ENCODE measurements at places on chromosomes 5 and 9. TPM values are rescaled to one million over a fixed set of nuclear protein-coding genes. Genes with fewer than 3 reads are reported as not detected.

- H3K27ac ChIP-seq = no peak overlapping the region
- peak overlapping the region; percentile 85 for H3K4me3 ChIP-seq
- DNase-seq = peak; percentile 88
- no peaks in the 10 kb centered on the region for H3K27me3 ChIP-seq
- 0 out of 2 replicates have a peak, but pooled peaks cover 10% of the 10 kb centered on the region for H3K4me1 ChIP-seq
- no peaks in the 10 kb centered on the region for H3K36me3 ChIP-seq
Observed at GRCh38 chr5:132776131-132776937, 705 bp downstream of the SEPTIN8 start.

The GLDC gene
- polyA plus RNA-seq = 4.1 TPM

DNA sequence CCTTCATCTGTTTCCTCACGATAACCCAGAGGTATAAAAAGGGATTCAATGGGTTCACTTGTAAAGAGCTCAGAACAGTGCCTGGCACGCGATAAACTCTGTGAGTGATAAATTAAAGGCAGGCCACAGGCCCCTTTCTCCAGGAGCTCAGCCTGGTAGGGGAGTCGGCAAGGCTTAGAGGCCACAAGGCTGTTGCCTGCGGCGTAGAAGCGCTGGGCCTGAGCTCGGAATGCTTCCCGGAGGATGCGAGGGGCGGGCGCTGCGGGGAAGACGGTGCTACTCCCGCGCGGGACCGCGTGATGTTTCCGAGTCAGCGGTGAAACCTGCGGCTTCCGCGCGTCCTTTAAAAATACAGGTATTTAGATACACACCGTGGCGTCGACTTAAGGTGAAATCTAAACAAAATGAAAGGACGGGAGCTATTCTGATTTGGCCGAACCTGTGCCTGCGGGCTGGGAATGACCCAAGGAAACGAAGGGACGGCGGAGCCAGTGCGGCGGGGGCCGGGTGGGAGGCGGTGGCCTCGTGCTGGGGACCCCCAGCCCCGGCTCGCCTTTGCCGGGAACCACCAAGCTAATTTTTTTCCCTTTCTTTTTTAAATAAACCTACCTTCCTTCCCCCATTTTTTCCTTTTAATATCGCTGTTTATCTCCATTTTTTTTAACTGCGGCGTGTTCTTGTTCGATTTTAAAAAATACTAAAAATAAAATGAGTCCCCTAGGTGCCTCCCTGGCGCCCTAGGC is 6.2 kb downstream of the NKX2-5 start:
- no peaks in the 10 kb centered on the region for H3K4me1 ChIP-seq
- peak overlapping the region; percentile 9 for H3K4me3 ChIP-seq
- no peak for DNase-seq
- H3K27ac ChIP-seq = no peak overlapping the region
- H3K27me3 ChIP-seq = peaks cover 100% of the 10 kb centered on the region

- H3K36me3 ChIP-seq = no peaks in the 10 kb centered on the region
- no peaks in the 10 kb centered on the region for H3K4me1 ChIP-seq
- H3K4me3 ChIP-seq = peak overlapping the region; percentile 60
- H3K27ac ChIP-seq = no peak overlapping the region
- peak; percentile 42 for DNase-seq
Observed at GRCh38 chr9:98944057-98944733, 488 bp downstream of the COL15A1 start.

- no peaks in the 10 kb centered on the region for H3K27me3 ChIP-seq
- H3K36me3 ChIP-seq = no peaks in the 10 kb centered on the region
- H3K4me1 ChIP-seq = no peaks in the 10 kb centered on the region
Observed at GRCh38 chr9:115517335-115518075, 399.5 kb upstream of the TNC start.

The SLC27A4 gene
- 24.1 TPM for polyA plus RNA-seq

- peak; percentile 57 for DNase-seq
- H3K27ac ChIP-seq = no peak overlapping the region
- no peaks in the 10 kb centered on the region for H3K27me3 ChIP-seq
Observed at GRCh38 chr5:126656401-126657007, 55.8 kb downstream of the PHAX start.

GRCh38 chr5:179868541-179868940 is 9.9 kb upstream of the MRNIP start:
- H3K4me1 ChIP-seq = no peaks in the 10 kb centered on the region
- no peak overlapping the region for H3K4me3 ChIP-seq
- DNase-seq = peak; percentile 14
- H3K36me3 ChIP-seq = peaks cover 74% of the 10 kb centered on the region
- no peak overlapping the region for H3K27ac ChIP-seq

The CCDC192 gene
- polyA plus RNA-seq = not detected

The PNPLA7 gene
- polyA plus RNA-seq = 0.88 TPM

The BAG1 gene
- polyA plus RNA-seq = 49.9 TPM

- peaks cover 24% of the 10 kb centered on the region for H3K36me3 ChIP-seq
- no peak overlapping the region for H3K4me3 ChIP-seq
- H3K4me1 ChIP-seq = no peaks in the 10 kb centered on the region
Observed at GRCh38 chr9:71955300-71955915, 44.0 kb downstream of the C9orf85 start.

The MELK gene
- polyA plus RNA-seq = 18.0 TPM

DNA sequence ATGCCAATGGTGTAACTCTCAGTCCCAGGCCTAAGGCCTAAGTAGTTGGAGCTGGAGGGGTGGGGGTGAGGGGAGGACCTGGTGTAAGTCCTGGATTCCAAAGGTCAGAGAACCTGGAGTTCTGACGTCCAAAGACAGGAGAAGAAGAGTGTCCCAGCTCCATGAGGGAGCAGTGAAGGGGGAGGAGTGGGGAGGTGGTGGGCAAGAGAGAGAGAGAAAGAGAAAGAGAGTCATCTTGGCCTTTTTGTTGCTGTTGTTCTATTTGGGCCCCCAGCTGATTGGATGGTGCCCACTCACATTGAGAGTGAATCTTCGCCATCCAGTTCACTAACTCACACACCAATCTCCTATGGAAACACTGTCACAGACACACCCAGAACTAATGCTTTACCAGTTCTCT is 198.9 kb downstream of the DAB2IP start:
- peaks cover 18% of the 10 kb centered on the region for H3K36me3 ChIP-seq
- no peak for DNase-seq
- no peaks in the 10 kb centered on the region for H3K27me3 ChIP-seq
- H3K27ac ChIP-seq = no peak overlapping the region
- H3K4me1 ChIP-seq = no peaks in the 10 kb centered on the region

DNA sequence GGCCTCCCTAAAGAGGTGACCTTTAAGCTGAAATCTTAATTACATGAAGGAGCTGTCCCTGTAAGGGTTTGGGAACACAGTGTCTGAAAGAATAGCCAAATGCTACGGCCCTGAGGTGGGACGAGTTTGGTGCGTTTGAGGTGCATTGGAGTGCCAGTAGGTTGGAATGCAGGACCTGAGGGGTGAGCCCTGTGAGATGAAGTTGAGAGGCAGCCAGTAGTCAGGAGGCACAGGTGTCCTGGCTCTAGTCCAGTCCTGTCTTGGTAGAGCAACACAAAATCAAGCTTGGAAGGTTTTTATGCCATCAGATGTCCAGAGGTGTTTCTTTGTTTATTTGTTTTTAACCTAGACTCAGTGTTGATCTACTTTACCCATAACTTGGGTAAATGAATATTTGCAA is 108.5 kb downstream of the ARHGAP26 start:
- no peak overlapping the region for H3K27ac ChIP-seq
- H3K4me3 ChIP-seq = no peak overlapping the region
- no peak for DNase-seq
- H3K27me3 ChIP-seq = no peaks in the 10 kb centered on the region

The PCA3 gene
- polyA plus RNA-seq = 0.21 TPM

GRCh38 chr9:131625790-131626670 is 80.7 kb downstream of the PRRT1B start:
- H3K27ac ChIP-seq = peak overlapping the region; percentile 89
- no peaks in the 10 kb centered on the region for H3K27me3 ChIP-seq
- peaks cover 12% of the 10 kb centered on the region for H3K36me3 ChIP-seq

- H3K36me3 ChIP-seq = no peaks in the 10 kb centered on the region
- peak overlapping the region; percentile 85 for H3K27ac ChIP-seq
- peak overlapping the region; percentile 54 for H3K4me3 ChIP-seq
- H3K4me1 ChIP-seq = peaks cover 36% of the 10 kb centered on the region
Observed at GRCh38 chr5:154287136-154287535, 96.6 kb downstream of the GALNT10 start.

DNA sequence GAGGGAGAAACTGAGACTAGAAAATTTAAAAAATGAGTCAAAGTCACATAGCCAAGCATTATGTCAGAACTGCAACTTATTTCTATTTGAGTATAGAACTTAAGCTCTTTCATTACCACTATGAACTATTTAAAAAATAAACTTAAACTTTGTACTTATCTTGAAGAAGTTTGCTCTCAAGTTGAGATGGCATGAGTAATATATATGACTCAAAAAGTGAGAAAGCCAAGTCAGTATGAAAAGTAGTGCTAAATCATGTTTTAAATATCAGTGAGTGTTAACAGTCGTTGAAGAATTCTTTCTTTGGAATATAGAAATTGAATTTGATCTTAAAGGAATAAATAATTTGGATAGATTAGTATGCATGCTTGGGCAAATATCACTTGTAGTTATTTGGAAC is 36.3 kb upstream of the CDH10 start:
- H3K27me3 ChIP-seq = no peaks in the 10 kb centered on the region
- no peak for DNase-seq
- H3K4me1 ChIP-seq = no peaks in the 10 kb centered on the region
- no peaks in the 10 kb centered on the region for H3K36me3 ChIP-seq

GRCh38 chr5:115978779-115979178 is 16.5 kb downstream of the LVRN start:
- H3K36me3 ChIP-seq = no peaks in the 10 kb centered on the region
- no peak overlapping the region for H3K4me3 ChIP-seq
- DNase-seq = no peak
- peaks cover under 1% of the 10 kb centered on the region for H3K4me1 ChIP-seq

DNA sequence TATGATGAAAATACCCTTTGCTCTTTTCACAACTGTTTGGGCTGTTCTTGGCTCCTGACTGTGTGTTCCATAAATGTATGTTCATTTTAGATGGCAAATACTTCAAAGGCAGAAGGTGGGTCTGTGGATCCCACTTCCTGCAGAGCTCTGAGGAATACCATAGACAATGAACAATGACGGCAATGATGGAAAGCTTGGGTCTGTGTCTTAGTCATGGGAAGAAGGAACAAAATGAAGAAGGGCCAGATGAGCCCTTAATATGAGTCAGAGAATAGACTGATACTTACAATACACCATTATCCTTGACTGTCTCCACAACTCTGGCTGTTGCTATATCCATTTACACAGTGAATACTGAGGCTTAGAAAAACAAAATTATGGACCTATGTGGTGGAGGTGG is 126.0 kb downstream of the SLIT3 start:
- DNase-seq = no peak
- H3K36me3 ChIP-seq = no peaks in the 10 kb centered on the region
- H3K27ac ChIP-seq = peak overlapping the region; percentile 95
- H3K4me1 ChIP-seq = peaks cover 44% of the 10 kb centered on the region
- no peak overlapping the region for H3K4me3 ChIP-seq

GRCh38 chr5:135891268-135891667 is 4.4 kb downstream of the IL9 start:
- H3K4me3 ChIP-seq = no peak overlapping the region
- H3K27me3 ChIP-seq = no peaks in the 10 kb centered on the region
- no peaks in the 10 kb centered on the region for H3K36me3 ChIP-seq
- H3K27ac ChIP-seq = no peak overlapping the region
- peaks cover 10% of the 10 kb centered on the region for H3K4me1 ChIP-seq
- DNase-seq = no peak

- no peaks in the 10 kb centered on the region for H3K4me1 ChIP-seq
- H3K27me3 ChIP-seq = no peaks in the 10 kb centered on the region
- DNase-seq = no peak
- H3K27ac ChIP-seq = no peak overlapping the region
- peaks cover 2% of the 10 kb centered on the region for H3K36me3 ChIP-seq
- H3K4me3 ChIP-seq = no peak overlapping the region
Observed at GRCh38 chr9:15576350-15577050, 23.7 kb downstream of the CCDC171 start.

DNA sequence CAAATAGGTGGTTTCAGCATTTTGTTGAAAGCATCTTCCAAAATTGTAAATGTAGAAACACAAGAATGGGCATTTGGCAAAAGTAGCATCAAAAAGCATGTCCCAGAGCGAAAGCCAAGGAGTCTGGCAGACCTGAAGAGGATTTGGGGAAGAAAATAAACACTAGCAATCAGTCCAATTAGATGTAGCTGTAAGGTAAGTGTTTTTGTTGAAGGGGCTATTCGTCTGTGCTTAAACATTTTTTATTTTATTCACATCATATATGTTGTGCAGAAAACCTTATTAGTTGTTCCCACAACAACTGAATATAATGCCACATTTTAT is 954.1 kb upstream of the COX7C start:
- peak overlapping the region; percentile 56 for H3K4me3 ChIP-seq
- H3K27ac ChIP-seq = 0 out of 2 replicates have a peak overlapping the region, but pooled peaks have one; percentile 22
- no peaks in the 10 kb centered on the region for H3K4me1 ChIP-seq
- H3K27me3 ChIP-seq = no peaks in the 10 kb centered on the region
- peak; percentile 24 for DNase-seq

GRCh38 chr5:141186897-141187512 is at the start of gene PCDHB9:
Gene PCDHB9, plus strand, starts transcription at chr5:141187161. Its CDS starts 158 bp downstream, at chr5:141187319.
- no peaks in the 10 kb centered on the region for H3K4me1 ChIP-seq
- H3K27me3 ChIP-seq = no peaks in the 10 kb centered on the region
- no peak within 1 kb of the TSS for H3K27ac ChIP-seq
- peak within 1 kb of the TSS; percentile 45 for H3K4me3 ChIP-seq
- peak; percentile 61 for DNase-seq

GRCh38 chr5:171474230-171474813 is 54.9 kb downstream of the FGF18 start:
- H3K4me1 ChIP-seq = no peaks in the 10 kb centered on the region
- DNase-seq = no peak
- no peak overlapping the region for H3K4me3 ChIP-seq
- no peak overlapping the region for H3K27ac ChIP-seq
- H3K27me3 ChIP-seq = no peaks in the 10 kb centered on the region
- no peaks in the 10 kb centered on the region for H3K36me3 ChIP-seq

The RNF183 gene
- polyA plus RNA-seq = not detected

The PRR16 gene
- polyA plus RNA-seq = 26.7 TPM

DNA sequence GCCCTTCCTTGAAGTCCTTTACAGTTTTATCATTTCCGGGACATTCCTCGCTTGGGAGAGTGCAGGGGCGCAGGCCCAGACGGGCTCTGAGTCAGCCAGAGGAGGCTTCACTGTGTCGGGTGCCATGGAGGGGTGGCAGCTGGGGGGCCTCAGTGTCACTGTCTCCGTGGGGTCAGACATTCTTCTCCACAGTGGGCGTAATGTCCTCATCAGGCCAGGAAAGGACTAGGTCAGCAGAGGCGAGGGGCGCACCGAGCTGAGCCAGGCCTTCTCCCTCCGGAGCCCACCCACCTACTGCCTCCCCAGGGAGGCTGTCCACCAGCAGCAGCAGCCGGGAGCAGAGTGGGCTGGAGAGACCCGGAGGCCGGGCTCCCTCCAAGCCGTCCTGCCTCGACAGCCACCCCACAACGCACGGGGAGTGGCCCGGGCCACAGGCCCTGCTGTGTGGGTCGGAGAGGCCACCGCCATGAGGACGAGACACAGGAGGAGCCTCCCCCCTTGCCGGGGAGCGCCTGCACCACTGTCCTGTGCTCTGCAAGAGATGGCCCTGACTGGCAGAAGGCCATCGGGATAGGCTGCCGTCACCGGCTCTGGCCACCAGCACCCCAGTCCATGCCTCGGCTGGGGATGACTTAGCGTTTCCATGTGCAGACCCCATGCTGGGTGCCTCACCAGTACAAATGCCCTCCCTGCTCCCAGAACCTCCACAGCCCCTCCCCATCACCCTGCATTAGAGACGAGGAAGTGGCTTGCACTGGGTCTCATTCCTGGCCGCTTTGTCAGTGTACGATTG is 26.5 kb downstream of the SARDH start:
- peaks cover 33% of the 10 kb centered on the region for H3K4me1 ChIP-seq
- no peaks in the 10 kb centered on the region for H3K36me3 ChIP-seq
